NCI-H187 (cell line): ENCODE measurements at places on chromosomes 7 and 10.

GRCh38 chr7:50782375-50783208, at the start of gene GRB10:
TSS of gene GRB10 (minus strand) at chr7:50782896. CDS start at chr7:50732322, 50,574 bp downstream.
- DNase-seq, result peak; percentile 32

- DNase-seq, result no peak
Measured at GRCh38 chr10:113532724-113533123, 20.1 kb upstream of the HABP2 start.

DNA sequence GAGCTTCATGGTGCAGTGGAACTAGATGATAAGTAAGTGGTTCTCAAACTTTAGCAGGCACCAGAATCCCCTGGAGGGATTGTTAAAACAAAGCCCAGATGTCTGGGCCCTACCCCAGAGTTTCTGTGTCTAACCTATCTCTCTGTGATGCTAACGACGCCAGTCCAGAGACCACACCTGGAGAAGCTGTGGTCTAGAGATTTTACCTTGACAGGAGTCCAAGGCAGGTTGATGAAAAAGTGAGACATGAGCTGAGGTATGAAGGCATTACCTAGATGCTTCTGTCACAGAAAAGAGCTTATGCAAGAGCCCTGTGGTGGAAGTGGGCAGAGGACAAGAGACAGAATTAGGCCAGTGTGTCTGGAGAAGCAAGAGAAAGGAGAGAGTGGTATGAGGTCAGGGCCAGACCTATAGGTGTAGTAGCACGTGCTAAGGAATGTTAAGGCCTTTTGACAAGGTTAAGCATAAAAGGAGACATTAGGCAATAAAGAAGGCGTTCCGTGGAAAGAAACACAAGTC, 184.3 kb upstream of the TCF7L2 start:
- DNase-seq, result no peak

GRCh38 chr7:81273601-81274397, 354.9 kb upstream of the SEMA3C start:
- DNase-seq, result no peak

GRCh38 chr7:69728304-69728703, 130.0 kb downstream of the AUTS2 start:
- no peak for DNase-seq

- DNase-seq, result no peak
Measured at GRCh38 chr10:74035303-74035702, 37.4 kb downstream of the VCL start.

DNA sequence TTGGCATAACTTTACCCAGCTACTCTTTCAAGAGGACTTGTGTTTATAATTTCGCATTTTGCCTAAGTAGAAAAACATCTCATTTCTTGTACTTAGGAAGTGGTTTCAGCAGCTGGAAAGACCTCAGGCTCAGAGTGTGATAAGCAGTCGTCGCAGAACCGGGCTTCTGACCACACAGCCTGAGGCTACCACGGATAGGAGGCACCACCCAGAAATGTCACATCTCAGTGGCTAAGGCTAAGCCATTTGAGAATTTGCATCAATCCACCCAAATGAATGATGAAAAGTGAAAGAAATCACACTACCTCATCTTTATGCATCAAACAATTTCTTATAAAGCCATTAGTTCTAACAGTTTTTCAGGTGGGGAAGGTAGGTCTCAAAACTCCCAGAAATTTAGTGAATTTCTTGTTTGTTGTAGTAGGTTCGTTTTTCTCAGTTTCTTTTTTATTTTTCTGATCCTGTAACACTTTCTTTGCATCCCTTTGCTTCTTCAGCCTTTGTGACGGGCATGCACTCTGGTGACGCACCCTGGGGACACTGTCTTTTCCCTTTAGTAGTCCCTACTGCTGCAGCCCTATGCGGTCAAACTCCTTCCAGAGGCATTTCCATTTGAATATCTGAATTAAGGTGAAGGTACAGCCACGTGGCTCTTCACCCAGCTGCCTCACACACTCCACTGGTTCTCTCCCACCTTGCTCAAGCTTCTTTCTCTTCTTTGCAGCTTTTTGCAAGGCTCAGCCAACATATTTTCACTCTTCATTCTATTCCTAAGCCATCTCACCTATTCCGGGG, 68.5 kb downstream of the MAP3K8 start:
- no peak for DNase-seq

DNA sequence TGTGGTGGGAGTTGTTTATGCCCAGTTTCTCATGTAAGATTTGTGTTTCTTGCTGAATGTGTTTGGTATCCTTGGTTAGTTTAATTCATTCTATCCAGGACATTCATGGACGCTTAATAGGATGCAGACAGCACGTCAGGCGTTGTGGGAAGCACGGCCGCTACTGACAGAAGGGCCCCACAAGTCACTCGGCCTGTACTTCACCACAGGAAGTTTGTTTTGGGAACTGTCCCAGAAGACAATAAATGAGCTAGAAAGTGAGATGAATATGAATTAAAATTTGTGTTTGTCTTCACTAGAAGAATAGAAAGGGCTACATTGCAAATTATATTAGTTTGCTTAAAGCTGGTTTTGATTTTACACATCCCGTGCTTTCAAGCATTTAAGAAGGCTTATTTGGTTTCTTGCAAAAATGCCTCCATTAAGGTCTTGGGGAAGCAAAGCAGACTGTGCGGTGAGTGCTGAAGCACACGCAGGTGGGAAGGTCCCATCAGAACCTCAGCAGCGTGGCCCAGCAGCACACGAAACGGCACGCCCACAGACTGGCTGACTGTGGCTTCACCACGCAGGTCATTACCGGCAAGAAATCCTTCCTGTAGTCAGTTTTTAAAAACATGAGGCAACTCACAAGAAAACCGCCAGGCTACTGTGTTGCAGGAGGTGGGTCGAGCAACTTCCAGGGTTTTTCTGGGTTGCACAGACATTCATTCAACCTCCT, 74.1 kb downstream of the VIPR2 start:
- DNase-seq, result no peak

DNA sequence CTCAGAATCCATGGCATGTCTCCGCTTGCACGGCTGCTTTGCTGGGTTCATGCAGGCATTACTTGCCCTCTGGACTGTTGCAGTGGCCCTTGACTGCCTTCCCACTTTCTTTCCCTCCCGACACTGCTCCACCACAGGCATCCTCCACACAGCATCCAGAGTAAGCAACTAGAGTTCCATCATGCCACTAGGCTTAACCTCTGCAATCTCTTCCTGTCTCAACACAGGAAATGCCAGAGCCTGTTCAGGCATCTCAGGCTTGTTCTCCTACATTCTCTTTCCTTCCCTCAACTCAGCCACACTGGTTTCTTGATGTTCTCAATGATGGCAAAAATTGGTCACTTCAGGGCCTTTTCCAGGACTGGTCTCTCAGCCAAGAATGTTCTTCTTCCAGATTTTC, 284.5 kb upstream of the KLF6 start:
- DNase-seq, result no peak

- no peak for DNase-seq
Measured at GRCh38 chr10:14125564-14125963, 205.2 kb downstream of the FRMD4A start.

GRCh38 chr10:60123172-60123571, 216.8 kb upstream of the CCDC6 start:
- no peak for DNase-seq

- DNase-seq, result no peak
Measured at GRCh38 chr7:26865094-26865388, 651 bp upstream of the SKAP2 start.
